ENCODE measurements at places on chromosomes 16 and 17.

DNA sequence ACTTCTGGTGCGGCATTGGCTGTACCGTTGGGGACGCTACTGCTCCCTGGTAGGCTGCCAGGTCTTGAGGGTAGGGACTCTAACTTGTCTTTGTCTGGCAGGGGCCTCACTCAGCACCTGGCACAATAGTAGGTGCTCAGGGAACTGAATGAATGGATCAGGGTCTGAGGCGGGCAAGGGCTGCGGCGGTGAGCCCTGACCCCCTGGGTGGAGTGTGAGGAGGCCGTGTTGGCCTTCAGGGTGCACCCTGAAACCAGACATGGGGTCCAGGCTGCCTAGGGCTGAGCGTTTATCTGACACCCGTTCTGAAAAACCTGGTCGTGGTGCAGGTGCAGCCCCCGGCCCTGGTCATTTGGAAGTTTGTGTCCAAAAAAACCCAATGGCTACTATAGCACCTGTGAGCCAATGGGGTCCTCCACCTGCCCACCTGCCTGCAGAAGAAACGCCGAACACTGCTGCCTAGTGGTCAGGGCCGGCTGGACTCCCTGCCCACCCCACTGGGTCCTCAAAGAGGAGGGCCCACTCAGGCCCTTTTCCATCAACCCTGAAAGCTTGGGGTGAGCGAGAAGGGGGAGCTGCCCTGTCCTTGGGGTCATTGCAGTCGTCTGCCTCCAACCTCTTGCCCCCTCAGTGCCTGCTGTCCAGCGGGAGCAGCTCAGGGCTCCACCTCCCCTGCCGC is 4.9 kb upstream of the ATP6V0C start:
- no peak for DNase-seq

DNA sequence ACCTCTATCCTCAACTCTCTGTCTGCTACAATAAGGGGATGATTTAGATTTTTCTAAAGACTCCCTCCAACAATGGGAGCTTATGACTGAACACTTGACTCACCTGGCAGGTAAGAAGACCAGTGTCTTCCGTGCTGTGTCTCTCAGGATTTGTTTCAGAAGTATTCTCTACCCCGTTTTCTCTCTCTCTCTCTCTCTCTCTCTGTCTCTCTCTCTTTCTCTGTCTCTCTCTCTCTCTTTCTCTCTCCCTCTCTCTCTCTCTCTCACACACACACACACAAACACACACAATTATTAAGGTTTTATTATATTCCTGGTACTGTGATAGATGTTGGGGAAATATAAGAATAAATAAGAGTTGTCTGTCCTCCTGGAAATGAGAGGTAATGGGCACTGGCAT is 263.9 kb downstream of the TOX3 start:
- DNase-seq, result no peak

- DNase-seq, result no peak
Observed at GRCh38 chr17:74217037-74217730, 3.8 kb downstream of the TTYH2 start.

- DNase-seq, result peak; percentile 90
Observed at GRCh38 chr17:21042458-21043295, at the start of gene USP22. Gene USP22 (minus strand): TSS chr17:21043011. CDS start chr17:21042835, 176 bp downstream.

- peak; percentile 50 for DNase-seq
Observed at GRCh38 chr17:74369221-74369620, 1.9 kb downstream of the GPR142 start.

- no peak for DNase-seq
Observed at GRCh38 chr17:21285164-21286065, 904 bp downstream of the MAP2K3 start.

GRCh38 chr17:67511012-67511411 is 133.9 kb downstream of the PITPNC1 start:
- no peak for DNase-seq

- DNase-seq, result no peak
Observed at GRCh38 chr17:75895370-75896155, 1.2 kb downstream of the TRIM65 start.

DNA sequence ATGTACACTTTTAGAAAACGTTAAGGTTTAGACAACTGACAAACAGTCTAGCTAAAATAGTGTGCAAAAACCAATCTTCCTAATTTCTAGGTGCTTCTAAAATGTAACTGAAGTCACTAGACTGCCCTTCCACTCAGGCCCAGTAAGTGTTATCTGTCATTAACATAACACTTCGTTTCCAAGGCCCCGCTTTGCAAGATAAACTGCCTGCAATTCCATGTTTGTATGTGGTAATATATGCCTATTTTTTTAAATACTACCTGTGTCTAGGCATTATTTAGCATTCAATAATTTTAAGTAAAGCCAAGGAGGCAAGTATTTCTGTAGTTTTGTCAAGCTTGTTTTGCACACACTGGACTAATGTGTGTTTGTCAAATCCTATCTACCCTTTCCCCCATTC is 3.2 kb downstream of the USP32 start:
- DNase-seq, result no peak

DNA sequence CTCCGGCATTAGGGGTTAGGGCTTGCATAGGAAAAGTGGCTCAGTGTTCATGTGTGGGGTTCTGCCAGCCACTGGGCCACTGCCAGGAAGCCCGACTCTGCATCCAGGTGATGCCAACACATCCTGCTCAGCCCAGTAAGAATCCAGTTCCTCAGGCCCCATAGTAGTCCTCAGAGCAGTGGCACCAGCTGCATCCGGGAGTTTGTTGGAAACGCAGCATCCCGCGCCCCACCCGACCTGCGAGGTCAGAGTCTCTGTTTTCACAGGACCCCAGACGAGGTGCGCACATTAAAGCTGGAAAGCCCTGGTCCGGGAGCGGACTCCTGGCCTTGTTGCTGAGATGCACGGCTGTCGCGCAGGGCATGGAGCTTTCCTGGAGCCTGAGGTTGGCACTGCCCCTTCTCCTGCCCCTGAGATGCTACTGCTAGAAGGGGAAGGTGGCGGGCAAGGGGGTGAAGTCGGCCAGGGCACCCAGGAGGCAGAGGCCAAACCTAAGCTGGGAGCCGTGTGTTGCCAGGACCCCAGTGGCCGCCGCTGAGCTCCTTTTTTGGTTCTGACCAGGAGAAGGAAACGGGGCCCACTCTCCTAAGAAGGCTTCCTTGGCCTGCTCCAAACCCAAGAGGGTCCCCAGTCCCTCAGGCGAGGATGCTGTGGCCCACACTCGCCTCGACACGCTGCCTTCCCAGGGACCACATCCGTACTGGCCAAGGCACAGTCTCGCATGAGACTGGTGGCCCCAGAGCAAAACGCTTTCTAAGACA is 44.4 kb downstream of the NOS2 start:
- DNase-seq, result no peak

GRCh38 chr16:10658943-10659342 is 35.8 kb downstream of the TEKT5 start:
- DNase-seq, result no peak

GRCh38 chr16:50981951-50982350 is 169.1 kb downstream of the SALL1 start:
- no peak for DNase-seq

GRCh38 chr16:3189869-3190268 is 1.9 kb downstream of the OR1F1 start:
- no peak for DNase-seq

DNA sequence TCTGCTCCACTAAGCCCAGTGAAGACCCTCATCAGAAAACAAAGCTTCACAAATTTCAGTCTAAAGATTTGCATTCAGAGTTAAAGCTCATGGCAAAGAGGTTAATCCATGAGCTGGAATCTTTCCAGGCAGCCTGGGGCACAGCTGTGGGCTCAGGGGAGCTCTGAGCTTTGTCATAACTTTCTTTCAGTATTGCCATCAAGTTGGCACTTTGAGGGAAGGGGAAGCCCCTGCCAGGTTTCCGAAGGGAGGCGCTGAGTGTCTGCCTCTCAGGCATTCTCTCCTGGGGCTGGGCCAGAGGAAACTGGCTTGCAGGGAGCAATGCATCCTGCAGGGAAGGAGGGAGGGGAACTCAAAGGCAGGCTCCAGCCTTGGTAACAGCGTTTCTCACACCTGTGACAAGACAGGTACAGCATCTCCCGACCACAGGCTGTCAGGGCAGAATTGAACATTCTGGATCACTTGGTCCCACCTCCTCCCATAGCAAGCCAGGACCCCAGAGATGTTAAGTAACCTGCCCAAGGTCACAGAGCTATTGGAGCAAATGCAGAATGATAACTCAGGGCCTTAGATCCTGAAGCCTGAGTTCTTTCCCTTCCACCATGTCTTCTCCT is 3.9 kb downstream of the LPO start:
- DNase-seq, result no peak

GRCh38 chr16:10552998-10553491 is 27.4 kb downstream of the EMP2 start:
- DNase-seq, result peak; percentile 3

DNA sequence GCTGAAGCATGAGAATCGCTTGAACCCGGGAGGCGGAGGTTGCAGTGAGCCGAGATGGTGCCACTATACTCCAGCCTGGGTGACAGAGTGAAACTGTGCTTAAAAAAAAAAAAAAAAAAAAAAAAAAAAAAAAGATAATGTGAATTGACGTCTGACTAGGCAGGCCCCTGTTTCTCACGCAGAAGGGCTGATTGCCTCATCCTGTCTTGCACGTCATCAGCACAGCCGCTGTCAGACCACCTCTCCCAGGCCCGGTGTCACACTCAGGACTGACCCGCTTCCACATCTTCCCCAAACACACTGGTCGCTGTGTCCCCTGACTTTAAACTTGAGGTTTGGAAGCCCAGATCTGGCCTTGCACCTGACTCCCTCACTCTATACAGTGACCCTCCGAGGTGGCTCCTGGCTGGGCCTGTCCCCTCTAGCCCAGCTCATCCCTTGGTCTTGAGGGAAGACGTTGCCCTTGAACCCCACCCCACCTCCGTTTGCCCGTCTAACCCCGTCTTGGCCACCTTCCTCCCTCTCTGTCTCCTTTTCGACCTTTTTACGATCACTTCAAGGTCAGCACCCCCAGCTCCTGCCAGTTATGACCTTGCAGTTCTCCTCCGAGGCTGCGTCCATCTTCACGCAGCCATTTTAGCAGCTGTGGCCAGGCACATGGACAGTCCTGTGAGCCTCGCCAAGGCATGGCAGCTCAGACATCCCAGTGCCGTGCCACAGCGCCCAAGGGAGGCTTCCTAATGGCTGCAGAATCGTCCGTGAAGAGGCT is 149.9 kb upstream of the PLCG2 start:
- DNase-seq, result no peak

- DNase-seq, result no peak
Observed at GRCh38 chr17:30000755-30001257, 59.4 kb downstream of the EFCAB5 start.

DNA sequence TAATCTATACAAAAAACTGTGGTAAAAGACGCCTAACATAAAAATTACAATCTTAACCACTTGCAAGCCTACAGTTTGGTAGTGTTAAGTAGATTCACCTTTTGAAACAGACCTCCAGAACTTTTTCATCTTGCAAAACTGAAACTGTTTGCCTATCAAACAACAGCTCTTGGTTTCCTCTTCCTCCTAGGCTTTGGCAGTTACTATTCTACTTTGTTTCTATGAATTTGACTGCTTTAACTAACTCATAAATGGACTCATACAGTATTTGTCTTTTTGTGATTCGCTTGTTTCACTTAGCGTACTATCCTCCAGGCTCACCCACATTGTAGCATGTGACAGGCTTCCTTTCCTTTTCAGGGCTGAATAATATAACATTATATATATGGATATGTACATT is 97.0 kb downstream of the PRKCA start:
- DNase-seq, result no peak

DNA sequence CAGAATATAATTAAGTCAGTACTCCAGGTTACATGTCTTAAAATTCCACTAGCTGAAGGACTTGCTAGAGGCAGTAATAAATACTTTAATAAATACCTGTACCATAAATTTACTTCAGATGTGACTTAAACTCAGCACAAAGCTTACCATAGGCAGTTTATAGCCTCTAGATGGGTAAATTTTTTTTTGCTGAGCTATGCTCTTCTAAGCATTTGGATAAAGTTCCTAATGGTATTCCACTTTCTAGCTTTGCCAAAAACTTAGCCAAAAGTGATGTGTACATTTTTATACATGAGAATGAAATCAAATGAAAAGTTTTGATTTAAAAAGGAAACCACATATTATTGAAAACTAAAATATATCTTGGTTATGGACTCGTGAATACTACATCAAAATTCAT is 63.7 kb upstream of the DHX40 start:
- no peak for DNase-seq

GRCh38 chr16:16045296-16045695 is 95.9 kb downstream of the ABCC1 start:
- DNase-seq, result no peak

GRCh38 chr16:84884596-84885341 is 65.0 kb downstream of the CRISPLD2 start:
- DNase-seq, result no peak

DNA sequence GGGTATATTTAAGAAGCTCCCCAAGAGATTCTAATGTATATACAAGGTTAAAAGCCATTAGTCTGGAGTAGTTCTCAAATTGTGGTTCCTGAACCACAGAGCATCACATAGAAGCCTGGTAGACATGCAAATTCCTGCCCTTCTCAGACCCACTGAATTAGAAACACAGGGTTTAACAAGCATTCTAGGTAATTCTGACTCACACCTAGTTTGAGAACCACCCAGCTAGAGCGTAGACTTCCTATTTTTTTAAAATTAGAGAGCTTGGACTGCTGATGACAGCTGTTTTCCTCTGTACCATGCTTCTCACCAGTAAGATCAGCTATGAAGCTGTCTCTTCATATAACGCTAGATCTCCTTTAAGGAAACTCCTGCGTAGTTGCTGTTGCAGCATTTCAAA is 50.6 kb downstream of the HS3ST3B1 start:
- DNase-seq, result no peak

Data from T-helper 9 cell (primary cell).